Left hindlimb (tissue), 1 donor: ENCODE measurements at places on chromosomes 6 and 20.

DNA sequence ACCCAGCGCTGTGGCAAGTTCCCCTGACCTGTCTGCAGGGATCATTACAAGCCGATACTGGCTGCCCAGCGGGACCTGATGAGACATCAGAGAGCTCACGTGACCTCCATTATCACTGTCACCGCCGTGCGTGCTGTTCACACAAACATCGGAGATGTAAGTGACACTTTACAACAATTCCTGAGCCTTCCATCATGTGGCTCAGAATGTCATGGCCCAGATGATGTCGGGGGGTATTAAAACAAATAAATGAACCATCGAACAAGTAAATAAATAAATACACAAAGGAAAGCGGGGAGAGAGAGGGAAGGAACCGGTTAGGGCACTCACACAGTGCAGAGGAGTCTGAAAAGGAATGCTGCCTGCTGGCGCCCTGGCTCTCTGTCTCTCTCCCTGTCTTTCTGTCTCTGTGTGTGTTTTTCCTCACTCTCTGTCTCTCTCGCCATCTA is 195.1 kb downstream of the BMP7 start:
- DNase-seq: peak; percentile 3

DNA sequence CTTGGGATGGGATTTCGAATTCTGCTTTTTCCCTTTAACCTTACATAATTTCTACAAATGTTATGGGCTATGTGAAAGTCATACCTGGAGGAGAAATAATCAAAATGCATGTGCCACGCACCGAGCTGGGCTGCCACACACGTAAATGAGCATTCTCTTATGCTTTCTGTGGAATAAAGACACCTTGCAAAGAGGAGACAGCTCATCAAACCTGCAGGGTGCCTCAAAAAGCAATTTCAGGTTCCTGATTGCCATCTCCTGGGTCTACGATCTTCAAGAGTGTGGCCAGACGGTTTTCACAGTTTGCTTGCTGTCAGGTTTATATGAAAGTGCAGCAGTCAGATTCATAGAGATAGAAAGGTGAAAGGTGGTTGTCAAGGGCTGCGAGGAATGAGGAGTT is 36.6 kb downstream of the DUSP22 start:
- DNase-seq: no peak

DNA sequence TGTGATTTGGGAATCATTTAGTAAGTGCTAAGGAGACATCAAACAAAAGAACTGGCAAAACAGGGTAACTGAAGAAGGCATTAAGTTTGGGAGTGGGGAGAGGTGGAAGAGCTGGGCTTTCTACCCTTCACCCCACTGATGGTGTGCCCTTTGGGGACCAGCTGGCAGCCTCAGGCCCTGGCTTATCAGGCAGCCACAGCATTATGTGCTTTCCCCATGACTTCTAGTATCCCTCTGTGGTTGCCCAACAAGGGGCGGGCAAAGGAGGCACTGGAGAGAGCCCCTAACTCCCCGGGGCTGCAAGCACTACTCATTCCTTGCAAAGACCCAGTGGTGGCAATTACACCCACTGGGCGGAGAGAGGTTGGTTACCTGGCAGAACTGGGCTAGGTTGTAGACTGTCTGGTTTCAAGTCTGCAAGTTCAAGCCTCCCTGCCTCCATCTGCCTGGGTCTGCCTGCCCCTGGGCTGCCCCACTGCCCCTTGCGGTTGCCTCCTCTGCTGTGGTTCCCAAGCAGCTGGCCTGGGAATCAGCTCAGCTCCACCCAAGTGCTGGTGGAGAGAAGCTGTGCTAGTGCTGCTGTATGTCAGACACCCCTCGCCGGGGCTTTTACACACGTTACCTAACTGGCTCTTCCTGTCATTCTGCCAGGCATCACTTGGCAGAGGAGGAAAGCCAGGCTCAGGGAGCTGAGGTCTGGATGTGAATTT is 29.9 kb downstream of the KCNK5 start:
- peak; percentile 4 for DNase-seq

GRCh38 chr6:114611696-114612095 is 268.9 kb upstream of the HS3ST5 start:
- no peak for DNase-seq

DNA sequence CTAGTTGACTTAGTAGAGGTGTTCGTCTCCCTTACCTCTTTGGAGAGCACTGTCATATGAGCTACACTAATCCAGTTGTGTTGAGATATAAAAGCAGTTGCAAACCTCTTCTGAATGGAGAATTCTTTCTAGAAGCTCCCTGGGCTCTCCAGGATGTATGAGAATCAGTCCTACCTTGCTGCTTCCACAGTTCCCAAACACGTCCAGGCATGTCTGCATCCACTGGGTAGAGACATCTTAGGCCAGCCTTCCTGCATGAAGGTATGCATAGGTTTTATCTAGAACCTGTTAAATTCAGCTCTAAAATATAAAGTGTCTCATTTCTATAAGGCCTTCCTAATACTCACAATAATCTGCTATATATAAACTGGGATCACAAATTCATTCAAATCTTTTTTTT is 297.7 kb downstream of the CDC5L start:
- DNase-seq: no peak

DNA sequence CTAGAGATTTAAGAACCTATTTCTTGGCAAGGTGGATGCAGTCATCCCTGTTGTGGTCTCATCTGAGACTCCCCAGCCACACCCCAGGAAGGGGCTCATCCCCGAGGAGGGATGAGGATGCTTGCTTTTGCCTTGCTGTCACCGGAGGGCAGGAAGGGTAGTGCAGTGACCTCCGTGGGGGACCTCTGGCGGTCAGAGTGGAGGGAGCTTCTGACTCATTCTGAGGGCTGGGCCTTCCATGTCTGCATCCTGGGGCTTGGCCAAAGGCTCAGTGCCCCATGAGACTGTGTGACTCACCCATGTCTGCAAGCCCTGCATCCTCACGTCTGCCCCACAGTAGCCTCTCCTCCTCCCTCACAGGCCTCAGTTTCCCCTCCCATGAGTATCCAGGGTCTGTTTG is 38.7 kb downstream of the UQCC2 start:
- DNase-seq: peak; percentile 54

DNA sequence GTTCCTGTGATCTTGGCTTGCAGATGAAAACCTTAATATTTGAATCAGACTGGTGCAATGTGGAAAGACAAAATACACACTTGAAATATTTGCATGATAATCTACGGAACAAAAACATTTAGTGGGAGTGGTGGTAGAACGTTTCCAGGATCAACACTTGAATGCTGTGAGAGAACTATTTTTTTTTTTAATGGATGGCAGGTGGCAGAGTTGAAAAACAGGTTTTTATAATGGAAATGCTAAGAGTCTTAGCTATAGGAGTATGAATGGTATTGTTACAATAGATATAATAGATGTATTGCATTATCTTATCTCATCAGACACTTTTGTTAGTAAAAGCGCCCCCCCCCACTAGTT is 49.2 kb downstream of the CDKAL1 start:
- DNase-seq: no peak
